RPMI7951 (cell line): ENCODE measurements at places on chromosomes 2 and 18. TPM values are rescaled to one million over a fixed set of nuclear protein-coding genes. Genes with fewer than 3 reads are reported as not detected.

The HOXD4 gene
- 7.2 and 9.6 TPM in 2 replicates for total RNA-seq

DNA sequence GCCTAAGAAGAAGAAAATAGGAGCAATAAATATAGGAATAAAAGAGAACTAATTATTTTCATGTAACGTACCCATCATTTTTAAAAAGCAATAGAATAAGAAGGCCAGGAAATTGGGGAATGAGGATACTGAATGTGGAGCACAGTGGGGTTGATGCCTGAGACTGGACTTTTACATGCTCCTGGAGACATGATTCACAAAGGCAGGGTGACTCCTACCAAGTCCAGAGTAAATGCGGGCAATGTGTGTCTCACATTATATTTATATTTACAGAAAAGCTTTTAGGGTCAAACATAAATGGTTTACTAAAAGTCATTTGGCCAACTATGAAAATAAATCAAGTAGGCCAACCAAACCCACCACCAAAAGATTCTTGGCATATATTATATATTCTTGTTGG, 87.9 kb upstream of the COL5A2 start:
- peak; percentile 26 for DNase-seq

DNA sequence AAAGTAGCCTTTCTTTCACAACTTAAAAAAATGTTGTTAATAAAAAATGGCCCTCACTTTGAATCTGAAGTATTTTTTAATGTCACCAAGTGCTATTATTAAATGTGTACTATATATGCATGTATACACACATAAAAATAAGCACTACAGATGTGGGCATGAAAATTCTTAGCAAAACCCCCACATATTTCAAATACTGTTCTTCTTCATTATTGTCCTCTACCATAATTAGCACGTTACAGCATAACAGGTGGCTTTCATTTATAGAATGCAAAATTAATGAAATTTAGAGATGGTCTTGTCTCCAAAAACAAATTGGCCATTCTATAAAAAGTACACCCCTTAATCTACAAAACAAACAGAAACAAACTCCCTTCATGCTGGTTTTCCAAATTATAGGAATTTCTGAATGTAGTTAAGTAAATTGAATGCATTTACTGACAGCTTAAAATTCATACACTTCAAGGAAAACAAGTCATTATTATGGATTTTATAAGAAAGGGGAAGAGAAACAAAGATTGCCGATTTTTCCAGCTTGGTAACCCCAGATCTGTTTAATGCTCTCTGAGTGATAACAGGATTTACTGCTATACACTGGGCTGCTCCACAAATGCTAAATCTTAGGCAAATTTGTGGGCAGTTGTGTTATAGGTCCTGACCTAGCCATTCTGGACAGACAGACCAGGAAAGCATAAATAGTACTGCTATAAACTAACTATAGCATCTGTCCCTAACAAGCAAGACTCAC, 67.2 kb downstream of the SPRED2 start:
- no peak for DNase-seq

The ALK gene
- total RNA-seq, result 0.12 and 0.29 TPM in 2 replicates

DNA sequence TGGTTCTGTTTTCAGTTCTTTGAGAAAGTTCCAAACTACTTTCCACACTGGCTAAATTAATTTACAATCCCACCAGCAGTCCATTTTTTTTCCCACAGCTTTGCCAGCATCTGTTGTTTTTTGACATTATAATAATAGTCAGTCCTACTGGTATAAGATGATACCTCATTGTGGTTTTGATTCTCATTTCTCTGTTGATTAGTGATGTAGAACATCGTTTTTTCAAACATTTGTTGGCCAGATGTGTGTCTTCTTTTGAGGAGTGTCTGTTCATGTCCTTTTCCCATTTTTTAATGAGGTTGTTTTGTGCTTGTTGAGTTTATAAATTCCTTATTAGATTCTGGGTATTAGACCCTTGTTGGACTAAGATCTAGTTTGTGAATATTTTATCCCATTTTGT, 376.8 kb upstream of the NT5C1B start:
- DNase-seq, result peak; percentile 89

- no peak for DNase-seq
These were observed 19.0 kb downstream of the TWSG1 start for GRCh38 chr18:9353596-9353995.

DNA sequence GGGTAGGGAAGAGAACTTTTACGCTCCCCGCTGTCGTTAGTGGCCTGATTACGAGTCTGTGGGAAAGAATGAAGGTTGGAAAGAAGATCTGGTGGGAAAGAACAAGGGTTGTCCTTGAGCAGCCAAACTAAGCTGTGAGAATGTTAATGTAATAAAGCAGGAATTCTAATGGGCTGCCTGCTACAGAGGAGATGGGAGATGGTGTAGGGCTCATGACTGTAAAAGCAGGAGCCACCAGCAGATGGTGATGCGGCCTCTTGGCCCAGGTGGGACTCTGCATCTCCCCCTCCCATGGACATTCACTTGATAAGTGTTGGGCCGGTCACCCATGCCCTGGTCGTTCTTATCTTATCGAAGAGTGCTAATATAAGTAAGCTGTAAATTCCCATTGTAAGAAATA, 150.0 kb downstream of the NEDD4L start:
- DNase-seq, result no peak

The CCL20 gene
- total RNA-seq, result 2.2 and 3.8 TPM in 2 replicates

GRCh38 chr18:79570266-79571201, 109.1 kb upstream of the CTDP1 start:
- peak; percentile 57 for DNase-seq

DNA sequence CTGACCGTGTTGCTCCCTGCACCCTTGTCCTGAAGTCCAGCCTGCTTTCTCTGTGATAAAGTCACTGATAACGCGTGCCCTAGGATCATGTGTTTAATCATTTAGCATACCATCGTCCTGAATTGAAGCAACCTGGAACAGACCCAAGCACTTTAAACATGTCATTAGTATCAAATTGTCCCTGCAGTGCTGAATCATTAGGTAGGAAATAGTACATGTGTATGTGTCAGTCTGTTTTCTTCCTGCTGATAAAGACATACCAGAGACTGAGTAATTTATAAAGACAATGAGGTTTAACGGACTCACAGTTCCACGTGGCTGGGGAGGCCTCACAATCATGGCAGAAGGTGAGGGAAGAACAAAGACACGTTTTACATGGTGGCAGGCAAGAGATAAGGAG, 2.8 kb downstream of the ASB18 start:
- no peak for DNase-seq

DNA sequence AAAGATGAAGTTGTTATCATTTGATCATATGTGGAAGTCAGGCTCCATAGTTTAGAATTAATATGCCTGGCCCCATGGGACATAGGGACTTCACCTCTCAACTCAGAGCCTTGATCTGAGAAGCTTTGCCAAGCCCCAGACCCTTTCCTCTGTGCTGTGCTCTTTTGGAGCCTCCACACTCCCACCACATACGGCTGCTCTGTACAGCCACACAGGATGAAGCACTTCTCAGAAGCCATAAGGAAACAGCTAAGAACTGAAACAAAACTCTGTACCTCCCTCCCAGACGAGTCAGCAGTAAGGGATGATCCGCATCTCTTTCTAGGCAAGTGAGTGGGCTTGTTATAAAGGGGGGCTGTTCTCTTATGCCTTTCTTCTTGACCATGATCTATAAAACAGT, 66.5 kb downstream of the CAB39 start:
- no peak for DNase-seq

GRCh38 chr2:212752730-212753351, 214.2 kb upstream of the ERBB4 start:
- no peak for DNase-seq

DNA sequence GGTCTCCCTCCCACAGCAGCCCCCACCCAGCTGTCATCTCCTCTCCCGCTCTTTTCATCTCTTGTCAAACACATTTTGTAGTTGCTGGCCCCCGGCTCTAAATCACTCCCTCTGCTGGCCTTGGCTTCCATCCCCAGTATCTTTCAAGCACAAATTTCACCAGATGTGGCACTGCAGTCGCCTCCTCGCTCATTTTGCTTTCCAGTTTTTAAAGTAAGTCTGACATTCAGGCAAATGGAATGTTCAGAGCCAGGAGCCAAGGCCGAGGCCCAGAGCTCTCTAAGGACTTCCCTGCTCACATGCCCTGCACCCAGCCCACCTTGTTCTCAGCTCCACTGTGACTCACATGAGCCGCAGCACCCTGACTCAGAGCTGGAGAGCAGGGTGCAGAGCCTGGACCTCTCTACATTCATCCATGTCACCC, 158.4 kb downstream of the GALNT14 start:
- DNase-seq, result peak; percentile 23

GRCh38 chr2:164692114-164692513, 70.8 kb upstream of the GRB14 start:
- no peak for DNase-seq

DNA sequence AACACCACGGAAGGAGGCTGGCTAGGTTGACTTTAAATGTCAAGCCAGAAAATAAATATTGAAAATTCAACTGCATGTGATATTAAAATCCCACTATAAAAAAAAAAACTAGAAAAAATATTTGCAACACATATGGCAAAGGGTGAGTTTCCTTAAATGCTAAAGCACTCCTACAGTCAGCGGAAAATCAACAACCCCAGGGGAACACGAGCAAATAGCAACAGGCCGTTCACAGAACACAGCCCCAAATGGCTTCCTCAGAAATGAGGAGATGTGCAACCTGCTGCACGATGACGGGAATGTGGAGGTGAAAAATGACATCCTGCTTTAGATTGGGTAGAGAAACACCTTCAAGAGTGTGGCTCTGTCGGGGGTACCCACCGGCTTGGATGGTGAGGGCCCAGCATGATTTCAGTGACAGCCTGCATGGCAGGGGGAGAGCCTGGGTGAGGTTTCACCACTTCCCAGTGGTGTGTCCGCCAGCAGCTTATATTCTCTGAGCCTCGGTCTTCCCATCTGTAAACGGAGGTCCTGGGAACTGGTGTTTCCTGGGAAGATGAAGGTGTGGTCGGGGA, 157.9 kb upstream of the GLI2 start:
- no peak for DNase-seq

The KCNE4 gene
- total RNA-seq, result 13.8 and 16.4 TPM in 2 replicates

The TXNDC2 gene
- 0.10 and 0.12 TPM in 2 replicates for total RNA-seq

DNA sequence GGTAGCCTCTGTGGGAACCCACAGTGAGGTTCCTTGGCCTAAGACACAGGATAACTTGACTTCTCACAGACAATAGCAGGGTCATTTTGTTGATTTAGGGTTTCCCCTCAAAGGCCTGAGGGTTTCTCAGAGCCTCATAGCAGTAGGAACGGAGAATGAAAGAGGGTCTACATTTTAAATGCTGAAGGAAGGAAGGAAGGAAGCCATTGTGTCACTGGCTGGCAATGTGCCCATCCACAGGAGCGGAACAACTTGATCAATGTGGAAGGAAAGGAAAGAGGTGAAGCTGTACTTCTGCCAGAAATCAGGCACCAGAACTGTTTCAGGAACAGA, 5.1 kb downstream of the IL1B start:
- peak; percentile 46 for DNase-seq

DNA sequence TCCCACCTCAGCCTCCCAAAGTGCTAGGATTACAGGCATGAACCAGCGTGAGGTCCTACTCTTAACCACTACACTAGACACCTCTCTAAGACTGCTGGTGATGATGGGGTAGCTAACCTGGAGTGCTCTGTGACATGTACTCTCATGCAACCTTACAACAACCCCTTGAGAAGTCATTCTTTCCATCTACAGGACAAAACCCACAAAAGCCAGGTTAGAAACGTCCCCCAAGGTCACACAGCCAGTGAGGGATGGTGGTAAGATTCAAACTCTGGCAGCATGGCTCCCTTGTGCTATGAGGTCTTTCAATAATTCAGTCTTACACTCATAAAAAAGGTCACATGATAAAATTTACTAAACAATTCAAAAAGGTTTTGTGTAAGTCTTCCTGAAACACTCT, 94.8 kb upstream of the SERTAD2 start:
- DNase-seq, result no peak

- no peak for DNase-seq
These were observed 142.1 kb downstream of the PHLPP1 start for GRCh38 chr18:62857263-62857976.

GRCh38 chr2:26034637-26034992, 731 bp downstream of the RAB10 start:
- DNase-seq, result peak; percentile 11

The PID1 gene
- 15.9 and 23.8 TPM in 2 replicates for total RNA-seq

DNA sequence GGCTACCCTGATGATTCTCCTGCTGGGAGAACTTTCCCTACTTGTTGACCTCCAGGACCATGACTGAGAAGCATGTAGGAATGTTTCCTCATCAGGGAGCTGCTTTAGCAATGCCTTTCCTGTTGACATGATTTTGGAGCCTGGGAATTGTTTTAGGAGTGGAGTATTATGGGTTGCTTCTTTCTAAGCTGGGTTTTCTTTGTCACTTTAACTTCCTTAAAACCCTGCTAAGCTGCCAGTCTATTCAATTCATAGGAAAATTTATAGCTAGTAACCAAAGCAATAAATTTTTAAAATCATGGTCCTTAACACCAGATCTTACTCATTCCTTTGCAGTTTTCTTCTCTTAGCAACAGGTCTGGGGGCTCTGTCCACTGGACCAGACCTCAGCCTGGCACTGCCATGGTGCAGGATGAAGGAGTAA, 125.6 kb upstream of the TACR1 start:
- DNase-seq, result no peak

DNA sequence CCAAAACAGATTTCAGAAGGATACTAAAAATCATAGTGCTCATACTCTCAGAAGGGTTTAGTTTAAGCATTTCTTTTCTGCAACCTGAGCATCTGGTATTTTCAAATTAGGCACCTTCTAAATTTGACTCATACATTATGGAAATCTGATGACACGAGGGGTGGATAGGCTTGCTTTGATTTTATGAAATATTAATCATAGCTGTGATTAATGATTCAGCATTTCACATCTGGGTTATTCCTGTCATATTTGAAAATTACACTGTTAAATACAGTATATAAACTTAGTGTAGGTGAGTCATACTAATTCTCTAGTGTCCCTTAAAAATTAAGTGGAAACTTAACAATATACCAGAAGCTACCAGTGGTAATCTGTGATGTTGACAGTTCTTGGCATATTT, 47.7 kb downstream of the MRPS9 start:
- no peak for DNase-seq

- DNase-seq, result peak; percentile 61
These were observed 69.2 kb downstream of the EHBP1 start for GRCh38 chr2:62774555-62775366.

The ICA1L gene
- 2.4 and 2.6 TPM in 2 replicates for total RNA-seq

The FRZB gene
- 0.98 and 1.6 TPM in 2 replicates for total RNA-seq

DNA sequence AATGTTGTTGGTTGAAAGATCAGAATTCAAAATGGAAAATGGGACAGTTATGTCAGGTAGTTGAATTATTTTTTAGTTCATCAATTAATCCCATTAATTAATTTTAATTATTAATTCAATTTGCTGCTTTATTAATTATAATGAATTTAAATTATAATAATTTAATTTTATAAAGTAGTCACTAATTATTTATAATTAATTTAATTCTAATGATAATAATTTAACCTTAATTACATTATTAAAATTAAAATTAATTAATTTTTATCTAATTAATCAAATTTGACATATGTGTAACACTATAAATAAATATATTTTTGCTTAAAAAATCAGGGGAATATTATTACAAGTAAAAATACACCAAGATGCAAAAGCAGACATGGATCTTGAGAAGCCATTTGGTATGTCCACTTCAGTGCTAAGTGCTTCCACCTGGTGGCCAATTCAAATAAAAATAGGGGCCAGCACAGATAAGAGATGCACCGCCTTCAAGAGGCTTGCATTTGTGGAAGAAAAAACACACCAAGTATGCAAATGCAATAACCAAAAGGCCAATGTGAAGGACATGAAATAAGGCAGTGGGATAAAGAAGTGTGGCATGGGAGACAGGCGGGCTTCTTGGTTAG, 73.2 kb downstream of the MBP start:
- peak; percentile 68 for DNase-seq

- DNase-seq, result peak; percentile 98
These were observed 152.9 kb downstream of the SPP2 start for GRCh38 chr2:234203135-234203984.

GRCh38 chr2:60486551-60486950, 66.9 kb downstream of the BCL11A start:
- no peak for DNase-seq

The EPHA4 gene
- total RNA-seq, result 4.6 and 6.1 TPM in 2 replicates
